Fibroblast of gingiva (primary cell): ENCODE measurements at places on chromosomes 4 and X.
A peak's percentile ranks its signal among the peaks of the same experiment; 100 is the strongest.

- no peak for DNase-seq
Measured at GRCh38 chr4:13530823-13531624, 13.3 kb downstream of the NKX3-2 start.

DNA sequence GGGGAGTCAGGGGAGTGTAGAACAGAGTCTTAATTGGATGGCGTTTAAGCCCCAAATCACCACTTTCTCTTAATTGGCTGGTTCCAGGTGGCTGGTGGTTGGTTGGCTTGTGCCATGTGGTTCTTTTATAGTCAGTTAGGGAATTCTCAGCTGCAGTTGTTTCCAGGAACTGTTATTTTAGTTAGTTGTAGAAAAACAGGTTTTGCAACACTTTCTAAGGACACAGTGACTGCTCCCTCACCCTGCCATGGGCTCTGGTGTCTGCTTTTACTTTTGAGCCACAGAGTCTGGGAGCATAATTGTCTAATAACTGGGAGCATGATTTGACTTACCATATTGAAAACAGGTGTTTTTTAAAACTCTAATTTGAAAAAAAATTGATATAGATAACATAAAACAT is 75.8 kb upstream of the PCDH18 start:
- DNase-seq = peak; percentile 44

GRCh38 chrX:37817579-37817978 is 29.8 kb downstream of the DYNLT3 start:
- no peak for DNase-seq

- peak; percentile 2 for DNase-seq
Measured at GRCh38 chrX:10030570-10030969, 63.4 kb downstream of the CLDN34 start.

DNA sequence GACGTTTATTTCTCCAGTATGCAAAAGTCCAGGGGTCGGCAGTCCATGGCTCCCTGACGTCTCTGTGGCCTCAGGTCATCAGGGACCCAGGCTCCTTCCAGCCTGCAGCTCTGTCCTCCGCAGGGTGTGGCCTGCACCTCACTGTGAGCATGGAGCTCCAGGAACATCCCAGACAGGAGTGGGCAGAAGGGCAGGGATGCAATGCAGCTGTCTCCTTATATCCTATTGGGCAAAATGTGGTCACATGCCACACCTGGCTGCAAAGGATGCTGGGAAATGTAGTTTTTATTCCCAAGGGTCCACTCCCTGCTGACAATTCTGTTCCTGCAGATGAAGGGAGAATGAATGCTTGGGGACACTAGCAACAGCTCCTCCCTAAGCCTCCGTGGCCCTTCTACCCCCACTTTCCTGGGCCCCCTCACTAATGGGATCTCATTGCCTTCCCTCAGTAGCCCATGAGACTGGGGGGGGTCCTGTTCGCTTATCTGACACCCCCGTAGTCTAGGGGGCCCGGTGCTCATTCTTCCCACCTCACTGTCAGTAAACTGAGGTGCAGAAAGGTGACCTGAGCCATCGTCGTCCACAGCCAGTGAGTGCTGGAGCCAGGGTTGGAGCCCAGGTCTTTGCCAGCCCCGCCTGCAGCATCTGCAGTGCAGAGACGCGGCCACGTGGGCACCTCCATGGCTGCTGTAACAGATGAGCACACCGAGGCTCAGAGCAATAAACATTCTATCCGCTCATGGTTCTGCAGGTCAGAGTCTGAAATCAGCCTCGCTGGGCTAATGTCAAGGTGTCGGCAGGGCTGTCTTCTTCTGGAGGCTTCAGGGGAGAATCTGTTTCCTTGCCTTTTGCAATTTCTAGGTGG is 5.9 kb upstream of the GRPEL1 start:
- peak; percentile 24 for DNase-seq

- DNase-seq = no peak
Measured at GRCh38 chrX:40727093-40727492, 8.2 kb downstream of the MED14 start.
